A172 (cell line): ENCODE measurements at places on chromosomes 7 and 10.

GRCh38 chr7:68671671-68672070, 926.6 kb upstream of the AUTS2 start:
- no peak for DNase-seq

- no peak for DNase-seq
Measured at GRCh38 chr7:2838873-2839578, 5.1 kb downstream of the GNA12 start.

- no peak for DNase-seq
Measured at GRCh38 chr10:45454262-45454661, 80.2 kb downstream of the ALOX5 start.

DNA sequence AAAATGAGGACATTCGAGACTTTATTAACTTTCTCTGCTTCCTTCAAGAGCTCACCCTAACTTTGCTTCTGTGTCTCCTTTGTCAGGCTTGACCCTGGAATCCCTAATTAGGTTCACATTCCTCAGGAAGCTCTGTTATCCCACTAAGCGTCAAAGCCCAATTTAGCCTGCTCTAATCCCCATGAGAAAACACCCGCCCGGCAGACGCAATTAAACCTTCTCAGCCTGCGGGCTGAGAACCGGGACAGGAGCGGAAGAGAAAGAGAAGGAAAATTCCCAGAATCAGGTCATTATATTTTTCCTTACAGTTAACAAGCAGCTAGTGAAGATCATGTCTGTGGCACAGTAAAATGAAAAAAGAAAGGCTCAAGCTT, 93.0 kb downstream of the TNS3 start:
- no peak for DNase-seq
